ENCODE measurements at places on chromosomes 1 and 21.

DNA sequence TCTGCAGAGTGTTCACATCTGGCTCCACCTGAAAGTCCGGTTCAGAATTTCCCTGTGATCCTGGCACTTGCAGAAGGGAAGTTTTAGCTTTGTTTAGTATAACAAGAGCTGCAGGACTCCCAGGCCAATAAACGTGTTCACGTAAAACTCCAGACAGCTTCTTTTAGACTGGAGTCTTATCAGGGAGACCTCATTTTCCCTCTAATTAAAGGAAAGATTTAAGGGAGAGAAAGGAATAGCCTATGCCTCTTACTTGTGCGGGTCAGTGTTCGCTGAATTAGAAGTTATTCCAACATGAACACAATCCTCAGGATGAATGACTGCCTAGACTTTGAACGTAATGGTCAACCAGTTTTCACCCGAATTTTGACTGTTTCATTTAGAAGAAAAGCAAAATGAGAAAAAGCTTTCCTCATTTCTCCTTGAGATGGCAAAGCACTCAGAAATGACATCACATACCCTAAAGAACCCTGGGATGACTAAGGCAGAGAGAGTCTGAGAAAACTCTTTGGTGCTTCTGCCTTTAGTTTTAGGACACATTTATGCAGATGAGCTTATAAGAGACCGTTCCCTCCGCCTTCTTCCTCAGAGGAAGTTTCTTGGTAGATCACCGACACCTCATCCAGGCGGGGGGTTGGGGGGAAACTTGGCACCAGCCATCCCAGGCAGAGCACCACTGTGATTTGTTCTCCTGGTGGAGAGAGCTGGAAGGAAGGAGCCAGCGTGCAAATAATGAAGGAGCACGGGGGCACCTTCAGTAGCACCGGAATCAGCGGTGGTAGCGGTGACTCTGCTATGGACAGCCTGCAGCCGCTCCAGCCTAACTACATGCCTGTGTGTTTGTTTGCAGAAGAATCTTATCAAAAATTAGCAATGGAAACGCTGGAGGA is 202.1 kb upstream of the SGIP1 start:
- DNase-seq = no peak

DNA sequence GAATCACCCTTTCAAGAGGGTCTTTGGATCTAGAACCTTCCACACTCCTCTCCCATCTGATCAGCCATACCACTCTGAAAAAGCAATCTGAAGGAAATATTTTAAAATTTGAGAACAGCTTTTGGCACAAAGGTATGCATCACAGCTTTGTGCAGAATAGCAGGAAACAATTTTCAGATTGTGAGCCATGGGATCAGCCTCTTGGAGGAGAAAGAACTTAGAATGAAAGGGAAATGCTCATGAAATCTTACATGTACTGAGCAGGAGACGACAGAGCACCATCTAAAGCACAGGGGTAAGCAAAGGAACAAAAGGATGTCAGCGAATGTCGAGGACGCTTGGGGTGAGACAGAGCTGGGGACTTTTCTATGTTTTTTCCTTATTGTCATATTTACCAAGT is 54.4 kb downstream of the EDN2 start:
- DNase-seq = no peak

DNA sequence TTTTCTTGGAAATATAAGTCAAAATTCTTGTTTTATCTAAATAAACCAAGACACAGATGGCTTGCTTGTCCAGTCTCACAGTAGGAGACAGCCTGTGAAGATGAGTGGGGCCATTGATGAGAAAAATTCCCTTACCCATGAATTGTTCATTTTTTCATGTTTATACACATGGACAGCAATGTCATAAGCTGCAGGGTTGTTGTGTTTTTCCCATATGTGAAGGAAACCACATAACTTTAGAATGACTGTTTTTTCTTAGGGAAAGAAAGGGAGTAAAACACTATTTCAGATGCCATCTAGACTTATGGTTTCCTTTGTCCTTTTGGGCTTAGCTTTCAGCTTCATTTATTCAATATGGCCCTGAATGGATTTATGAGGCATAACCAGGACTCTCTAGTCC is 622.5 kb upstream of the NR5A2 start:
- no peak for DNase-seq

DNA sequence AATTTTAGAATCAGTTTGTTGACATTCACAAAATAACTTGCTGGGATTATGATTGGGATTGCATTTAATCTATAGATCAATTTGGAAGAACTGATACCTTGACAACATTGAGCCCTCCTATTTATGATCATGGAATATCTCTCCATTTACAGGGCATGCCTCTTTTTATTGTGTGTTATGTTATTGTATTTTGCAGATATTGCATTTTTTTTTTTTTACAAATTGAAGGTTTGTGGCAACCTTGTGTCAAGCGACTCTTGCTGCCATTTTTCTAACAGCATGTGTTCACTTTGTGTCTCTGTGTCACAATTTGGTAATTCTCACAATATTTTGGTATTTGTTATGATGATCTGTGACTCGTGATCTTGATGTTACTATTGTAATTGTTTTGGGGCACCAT is 46.3 kb downstream of the EDARADD start:
- no peak for DNase-seq

GRCh38 chr1:47986761-47987200 is 10.4 kb downstream of the TRABD2B start:
- no peak for DNase-seq

GRCh38 chr1:47755101-47755990 is 241.8 kb downstream of the TRABD2B start:
- peak; percentile 41 for DNase-seq

- no peak for DNase-seq
Observed at GRCh38 chr1:91901231-91901630, 15.3 kb upstream of the TGFBR3 start.

GRCh38 chr1:203338335-203339036 is 12.4 kb downstream of the FMOD start:
- no peak for DNase-seq

DNA sequence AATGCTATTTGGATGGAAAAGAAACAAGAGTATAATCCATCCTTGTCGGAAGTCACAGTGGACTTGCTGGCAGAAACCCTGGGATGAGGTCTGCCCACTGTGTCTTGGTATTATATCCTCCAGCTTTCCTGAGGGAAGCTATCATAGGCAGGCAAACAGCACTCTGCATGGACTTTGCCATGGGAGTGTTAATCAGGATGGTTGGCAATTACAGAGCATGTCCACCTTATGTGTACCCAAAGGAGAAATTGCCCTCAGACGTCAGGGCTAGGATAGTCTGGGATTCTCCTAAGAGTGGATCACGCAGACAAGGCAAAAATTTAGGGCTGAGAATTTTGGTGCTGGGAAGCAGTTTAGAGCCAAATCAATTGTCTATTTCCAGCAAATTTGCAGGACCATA is 184.9 kb upstream of the ESRRG start:
- DNase-seq = no peak

DNA sequence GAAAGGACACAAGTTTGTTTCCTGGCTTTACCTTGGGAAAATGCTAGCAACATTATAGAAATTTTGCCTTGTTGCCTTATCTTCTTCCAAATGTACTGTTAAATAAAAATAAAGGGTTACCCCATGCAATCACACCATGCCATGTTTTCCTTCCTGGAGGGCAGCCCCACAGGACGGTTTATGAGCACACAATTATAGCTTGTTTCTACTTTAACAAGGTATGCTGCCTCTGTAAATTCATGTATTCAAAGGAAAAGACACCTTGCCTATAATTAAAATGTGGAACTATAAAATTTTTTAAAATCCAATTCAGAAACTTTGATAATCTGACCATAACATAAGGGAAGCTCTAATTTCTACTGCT is 63.4 kb downstream of the CAPN2 start:
- DNase-seq = no peak

DNA sequence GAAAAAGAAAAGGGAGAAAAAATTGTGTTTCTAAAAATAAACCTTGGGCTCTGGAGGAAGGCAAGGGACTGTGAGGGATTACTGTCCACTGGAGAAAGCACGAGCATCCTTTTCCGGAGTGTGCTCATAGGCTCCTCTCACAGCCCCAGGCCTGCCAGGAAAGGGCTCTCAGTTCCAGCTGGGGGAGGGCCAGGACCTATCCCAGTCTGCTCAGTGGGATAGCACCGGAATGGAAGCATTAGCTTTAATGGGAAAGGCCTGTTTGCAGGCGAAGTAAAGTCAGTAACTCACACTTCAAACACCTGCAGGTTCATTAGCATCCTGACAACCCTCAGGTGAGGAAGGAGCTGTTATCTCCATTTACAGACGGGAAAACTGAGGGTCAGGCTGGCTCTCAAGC is 113.9 kb upstream of the USP24 start:
- no peak for DNase-seq

DNA sequence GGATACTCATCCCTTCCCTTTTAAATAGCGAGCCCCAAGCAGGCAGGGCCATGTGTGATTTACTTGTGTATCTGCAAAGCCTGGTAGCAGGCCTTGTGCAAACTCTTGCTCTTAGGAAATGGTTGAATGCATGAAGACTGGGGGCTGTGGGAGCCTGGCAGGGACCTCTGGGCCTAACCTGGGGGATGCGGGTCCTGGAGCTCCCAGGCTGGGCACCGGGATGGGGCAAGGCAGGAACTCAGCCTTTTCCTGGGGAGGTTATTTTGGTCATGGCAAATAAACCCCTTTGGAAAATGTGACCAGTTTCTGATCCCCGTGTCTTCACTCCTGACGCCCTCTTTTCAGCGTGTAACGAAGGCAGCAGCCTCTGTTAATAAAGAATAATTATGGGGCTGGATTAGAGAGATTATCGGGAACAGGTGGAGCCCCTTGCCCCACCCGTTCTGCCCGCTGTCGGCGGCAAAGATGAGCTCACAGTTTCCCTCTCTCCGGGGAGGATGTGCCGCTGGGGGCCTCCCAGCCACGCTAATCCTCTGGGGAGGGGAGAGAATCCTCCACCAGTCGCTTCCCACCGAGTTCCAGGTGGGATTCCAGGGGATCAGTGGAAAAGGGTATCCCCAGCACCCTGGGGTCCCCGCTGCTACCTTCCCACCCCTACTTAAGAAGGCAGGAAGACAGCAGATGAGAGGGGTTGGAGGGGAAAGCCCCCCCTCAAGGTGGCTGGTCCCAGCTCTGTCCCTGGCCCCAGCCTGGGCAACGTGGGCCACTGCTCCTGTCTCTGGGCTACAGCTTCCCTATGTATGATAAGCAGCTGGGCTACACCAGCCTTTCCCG is 69.7 kb upstream of the WNT4 start:
- DNase-seq = no peak

DNA sequence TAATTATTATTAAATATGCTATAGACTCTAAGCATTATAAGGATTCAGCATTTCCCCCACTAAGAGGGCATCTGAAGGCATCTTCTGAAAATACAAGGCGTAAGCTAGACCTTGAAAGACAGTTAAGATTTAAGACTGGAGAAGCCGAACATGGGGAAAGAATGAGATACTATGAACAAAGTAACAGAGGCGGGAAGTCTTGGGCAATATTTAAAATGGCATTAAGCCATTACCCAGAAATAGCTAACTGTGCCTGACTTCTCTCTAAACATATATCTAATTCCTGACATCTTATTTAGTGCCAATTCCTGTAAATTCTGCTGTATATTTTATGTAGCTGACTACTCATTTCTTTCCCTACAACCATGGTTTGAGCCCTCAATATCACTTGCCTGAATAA is 20.9 kb downstream of the DPH5 start:
- no peak for DNase-seq
